Stimulated activated CD4-positive, alpha-beta T cell treated with anti-CD3 and anti-CD28 coated beads, Interleukin-15, amount 100 ng/mL, for 1 hour (primary cell): ENCODE measurements at places on chromosomes 7 and 10.

GRCh38 chr7:66182920-66183319, 22.2 kb upstream of the TPST1 start:
- no peak for DNase-seq

- DNase-seq = peak; percentile 3
Observed at GRCh38 chr7:91940171-91940570, 491 bp upstream of the AKAP9 start.

GRCh38 chr10:31101123-31101522, 69.5 kb upstream of the ZNF438 start:
- peak; percentile 21 for DNase-seq

DNA sequence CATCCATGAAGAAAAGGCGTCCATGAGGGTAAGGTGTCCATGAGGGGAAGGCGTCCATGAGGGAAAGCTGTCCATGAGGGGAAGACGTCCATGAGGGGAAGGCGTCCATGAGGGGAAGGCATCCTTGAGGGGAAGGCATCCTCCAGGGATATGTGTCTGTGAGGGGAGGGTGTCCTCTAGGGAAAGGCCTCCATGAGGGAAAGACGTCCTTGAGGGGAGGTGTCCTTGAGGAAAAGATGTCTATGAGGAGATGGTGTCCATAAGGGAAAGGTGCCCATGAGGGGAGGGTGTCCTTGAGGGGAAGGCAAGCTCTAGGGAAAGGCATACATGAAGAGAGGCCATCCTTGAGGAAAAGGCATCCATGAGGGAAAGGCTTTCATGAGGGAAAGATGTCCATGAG, 92.6 kb downstream of the INPP5A start:
- DNase-seq = no peak

GRCh38 chr7:142523821-142524460, 225.3 kb upstream of the PRSS1 start:
- DNase-seq = no peak

- no peak for DNase-seq
Observed at GRCh38 chr7:40492946-40493345, 358.1 kb downstream of the SUGCT start.

GRCh38 chr7:4631380-4632179, 50.5 kb upstream of the FOXK1 start:
- no peak for DNase-seq

GRCh38 chr10:105189463-105189800, 548.3 kb downstream of the SORCS3 start:
- DNase-seq = no peak

DNA sequence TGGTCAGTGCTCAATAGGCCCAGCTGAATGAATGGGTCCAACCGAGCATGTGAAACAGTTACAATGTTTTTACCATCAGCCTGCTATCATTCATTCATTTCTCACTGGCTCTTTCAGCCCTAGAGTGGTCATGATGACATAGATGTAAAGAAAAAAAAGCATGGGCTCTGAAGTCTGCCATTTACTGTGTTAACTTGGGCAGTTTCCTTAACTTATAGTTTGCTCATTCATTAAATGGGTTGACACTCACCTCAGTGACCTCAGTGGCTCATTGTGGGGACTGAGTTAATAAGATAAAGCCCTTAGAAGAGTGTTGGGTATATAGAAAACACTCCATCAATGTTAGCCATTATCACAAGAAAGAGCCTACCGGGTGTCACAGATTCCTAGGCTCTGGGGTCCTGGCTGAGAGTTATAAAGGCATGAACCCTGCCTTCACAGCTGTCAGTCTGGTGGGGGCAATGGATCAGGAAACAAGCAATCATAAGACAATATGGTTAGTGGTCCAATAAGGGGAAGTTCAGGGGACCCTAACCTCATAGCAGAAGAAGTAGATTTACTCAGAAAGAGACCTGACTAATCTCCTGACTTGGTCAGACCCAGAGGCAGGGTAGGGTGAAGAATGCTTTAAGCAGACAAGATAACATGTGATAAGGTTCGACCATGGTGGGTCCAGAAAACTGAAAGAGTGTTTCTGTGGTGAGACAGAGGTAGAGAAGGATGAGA, 29.7 kb upstream of the GPAM start:
- no peak for DNase-seq

DNA sequence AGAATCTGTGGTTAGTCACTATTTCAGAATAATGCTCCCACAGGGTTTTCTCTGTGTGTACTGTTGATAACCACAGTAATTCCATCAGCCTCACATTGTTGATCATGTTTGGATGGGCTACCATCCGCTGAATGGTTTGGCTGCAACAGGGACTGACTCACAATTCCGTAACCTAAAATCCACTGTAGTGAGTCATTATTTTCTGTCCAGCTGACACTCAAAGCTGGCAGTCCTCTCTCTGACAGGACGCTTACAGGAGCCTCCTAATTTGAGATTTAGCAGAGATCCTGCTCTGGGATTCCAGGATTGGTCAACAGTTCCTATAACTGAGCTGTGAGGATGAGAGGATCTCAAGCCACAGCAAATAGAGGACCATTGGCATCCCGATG, 32.7 kb downstream of the VWA2 start:
- DNase-seq = no peak

DNA sequence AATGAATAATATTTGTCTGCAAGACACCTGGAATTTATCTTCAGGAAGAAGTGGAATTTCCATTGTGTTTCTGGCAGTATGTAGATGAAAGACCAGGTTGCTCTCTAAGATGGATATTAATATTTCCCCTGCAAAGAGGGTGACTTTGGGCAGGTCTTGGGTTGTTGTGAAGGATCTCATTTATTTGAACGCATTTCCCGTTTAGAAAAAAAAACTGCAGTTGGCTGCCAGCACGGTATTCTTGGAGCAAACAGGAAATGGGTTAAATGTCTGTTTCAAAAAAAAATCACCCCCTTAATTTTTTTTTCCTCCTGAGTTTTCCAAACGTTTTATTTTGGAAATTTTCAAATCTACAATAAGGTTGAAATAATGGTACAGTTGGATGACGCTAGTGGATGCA, 11.5 kb downstream of the EIF4H start:
- no peak for DNase-seq

DNA sequence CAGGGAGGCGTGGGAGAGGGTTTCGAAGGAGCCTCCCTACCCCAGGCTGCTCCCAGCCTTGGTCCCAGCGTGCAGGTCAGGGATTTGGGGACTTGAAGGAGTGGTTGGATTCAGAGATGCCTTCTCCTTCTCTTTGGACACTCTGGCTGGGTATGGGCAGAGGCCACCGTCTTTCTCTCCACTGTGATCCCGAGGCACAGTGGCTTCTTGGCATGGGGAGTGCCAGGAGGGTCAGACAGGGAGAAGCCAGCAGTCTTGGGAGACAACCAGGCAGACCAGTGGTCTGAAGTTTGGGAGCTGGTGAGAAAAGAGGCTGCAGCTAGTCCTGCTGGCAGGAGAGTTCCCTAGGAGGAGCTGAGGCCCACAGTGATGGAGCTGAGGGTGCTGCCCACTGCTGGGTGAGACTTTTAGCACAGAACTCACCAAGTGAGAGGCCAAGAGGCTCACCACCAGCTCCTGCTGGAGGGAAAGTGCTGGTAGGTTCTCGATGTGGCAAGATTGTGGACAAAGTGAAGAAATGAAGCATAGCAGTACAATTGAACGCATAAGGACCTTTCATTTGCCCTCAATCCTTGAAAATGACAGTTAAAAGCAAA, 35.2 kb upstream of the WDFY4 start:
- no peak for DNase-seq

DNA sequence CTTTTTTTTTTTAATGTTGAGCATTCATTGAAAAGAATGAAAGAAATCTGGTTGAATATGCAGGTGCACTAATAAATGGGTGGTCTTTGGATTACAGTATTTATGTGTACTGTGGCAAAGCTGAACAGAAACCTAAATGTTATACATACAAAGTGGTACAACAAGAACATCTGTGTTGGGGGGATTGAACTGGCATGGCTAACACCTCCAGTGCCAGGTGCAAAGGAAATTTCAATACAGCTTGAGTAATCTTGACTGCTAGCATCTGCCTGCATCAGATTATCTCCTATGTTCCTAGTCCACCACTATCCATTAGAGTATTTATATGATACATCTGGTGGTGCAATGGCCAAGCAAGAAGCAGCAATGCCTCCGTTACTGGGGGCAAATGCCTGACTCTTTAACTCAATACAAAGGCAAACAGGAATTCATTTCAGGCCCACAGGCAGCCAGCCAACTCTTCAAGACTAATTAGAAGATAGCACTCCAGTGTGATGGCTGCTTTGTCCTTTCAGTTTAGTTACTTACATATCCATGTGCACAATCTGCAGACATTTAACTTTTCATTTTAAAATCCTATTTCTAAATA, 220.5 kb upstream of the ETV1 start:
- DNase-seq = no peak

- DNase-seq = no peak
Observed at GRCh38 chr10:5151076-5151475, 33.9 kb downstream of the AKR1C8 start.
